ENCODE measurements at places on chromosomes 7 and 10.

- no peak for DNase-seq
Observed at GRCh38 chr10:74474022-74474713, 323.1 kb downstream of the ADK start.

GRCh38 chr7:26549281-26549944 is 257.8 kb downstream of the SNX10 start:
- DNase-seq = no peak

- no peak for DNase-seq
Observed at GRCh38 chr10:80485076-80485945, 31.2 kb downstream of the TSPAN14 start.

- DNase-seq = no peak
Observed at GRCh38 chr7:142161921-142162320, 50.4 kb downstream of the MGAM2 start.

DNA sequence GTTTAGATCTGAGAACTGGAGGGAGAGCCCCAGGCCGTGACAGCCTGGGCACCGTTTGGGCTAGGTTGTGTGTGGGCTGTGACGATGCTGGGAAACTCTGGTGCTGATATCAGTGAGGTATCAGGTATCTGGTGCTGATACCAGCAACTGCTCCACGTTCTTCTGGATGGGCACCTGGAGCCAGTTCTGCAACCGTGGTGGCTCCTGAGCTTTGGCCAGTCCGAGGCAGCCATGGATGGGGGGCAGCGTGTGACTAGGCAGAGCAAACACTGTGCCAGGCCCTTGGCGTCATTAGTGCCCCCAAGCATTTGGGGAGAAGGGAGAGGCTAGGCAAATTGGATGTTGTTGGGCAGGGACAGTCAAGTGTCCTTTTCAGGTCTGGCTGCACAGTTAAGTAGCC is 57.9 kb downstream of the ZNF467 start:
- no peak for DNase-seq

DNA sequence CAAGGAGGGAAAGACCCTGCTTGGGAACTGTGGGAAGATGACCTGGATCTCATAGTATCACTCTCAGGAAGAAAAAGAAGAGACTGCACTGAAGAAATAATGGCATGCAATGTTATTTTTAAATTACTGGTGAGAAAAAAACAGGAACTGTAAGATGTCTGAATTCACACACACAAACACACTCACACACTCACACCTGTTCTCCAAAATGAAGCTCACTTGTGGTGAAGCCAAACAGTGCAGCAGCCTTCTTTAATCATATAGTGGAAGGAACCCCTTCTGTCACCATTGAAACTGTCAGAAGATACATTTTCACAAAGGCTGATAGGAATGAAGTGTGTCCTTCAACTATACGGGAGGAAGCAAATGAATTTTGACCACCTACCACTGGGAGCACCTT is 156.5 kb upstream of the GHITM start:
- DNase-seq = no peak

DNA sequence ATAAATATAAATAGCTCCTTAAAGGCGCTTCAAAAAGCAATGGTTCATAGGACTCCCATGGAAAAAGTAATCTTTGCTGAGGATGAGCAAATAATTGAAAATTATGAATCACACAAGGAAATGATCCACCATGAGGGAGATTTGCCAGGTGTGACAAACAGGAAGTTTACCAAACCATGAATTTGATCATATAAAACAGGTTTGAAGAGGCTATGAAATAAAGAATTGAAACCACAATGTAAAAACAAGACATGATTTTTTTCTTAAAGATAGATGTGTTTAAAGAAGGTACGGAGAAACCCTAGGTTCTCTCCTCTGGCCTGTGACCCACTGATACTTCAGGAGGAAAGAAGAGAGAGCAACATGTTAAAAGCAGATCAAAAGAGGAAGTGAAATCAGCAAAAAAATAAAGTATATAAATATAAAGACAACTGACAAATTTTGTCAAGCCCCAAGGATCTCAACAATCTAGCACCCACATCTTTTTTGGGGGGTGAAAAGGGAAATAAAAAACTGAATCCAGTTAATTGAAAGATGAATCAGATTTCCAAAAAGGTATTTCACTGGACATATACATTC is 111.3 kb upstream of the ASAH2 start:
- no peak for DNase-seq

GRCh38 chr10:125953778-125954385 is 57.5 kb downstream of the FANK1 start:
- no peak for DNase-seq

DNA sequence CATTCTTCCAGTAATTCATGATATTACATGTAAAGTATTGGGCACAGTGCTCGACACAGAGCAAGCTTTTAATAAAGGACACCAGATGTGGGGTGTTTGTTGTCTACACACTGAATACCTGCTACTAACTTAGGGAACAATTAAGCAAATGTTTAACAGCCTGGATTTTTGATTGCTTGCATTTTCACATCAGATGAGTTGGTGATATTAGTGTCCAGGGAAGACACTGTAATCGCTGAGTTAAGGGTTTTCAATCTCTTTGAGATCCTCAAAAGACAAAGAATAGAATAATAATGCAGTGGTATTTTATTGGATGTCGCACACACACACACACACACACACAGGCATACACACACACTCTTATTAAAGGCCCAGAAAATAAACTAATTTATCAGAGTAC is 79.1 kb downstream of the VIM start:
- DNase-seq = no peak

Measured in NCI-H510A treated with DMSO at 0.1 percent for 48 hours (cell line).